Activated CD8-positive, alpha-beta memory T cell treated with anti-CD3 and anti-CD28 coated beads, Interleukin-2, amount 10 ng/mL, durations not matched to agents 7 days and 5 days (primary cell): ENCODE measurements at places on chromosomes 16 and 17.

DNA sequence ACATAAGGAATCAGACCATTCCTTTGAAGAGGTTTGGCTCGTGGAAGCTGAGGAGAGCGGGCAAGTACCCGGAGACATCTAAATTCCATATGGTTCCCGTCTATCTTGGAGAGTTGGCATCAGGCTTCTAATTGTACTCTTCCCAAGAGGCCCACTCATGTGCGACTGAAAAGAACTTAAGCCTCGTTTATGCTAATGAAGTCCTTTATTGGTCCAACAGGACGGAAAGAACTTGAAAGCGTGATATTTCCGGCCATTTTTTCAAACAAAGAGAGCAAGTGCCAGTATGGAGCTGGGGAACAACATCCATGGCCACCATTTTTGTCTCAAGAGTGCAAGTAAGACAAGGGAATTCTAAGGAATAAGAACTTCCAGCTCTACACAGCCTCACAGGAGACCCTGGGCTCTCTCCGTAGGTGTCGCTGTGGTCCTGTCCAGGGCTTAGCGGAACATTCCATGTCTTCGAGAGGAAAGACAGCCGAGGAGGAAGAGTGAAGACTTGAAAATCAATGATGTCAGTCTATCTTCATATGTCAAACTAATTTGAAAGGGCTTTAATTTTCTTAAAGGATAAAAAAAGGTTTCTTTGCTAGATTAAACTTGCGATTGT lies 566.0 kb upstream of the PSMD7 start:
- no peaks in the 10 kb centered on the region for H3K36me3 ChIP-seq
- no peaks in the 10 kb centered on the region for H3K4me1 ChIP-seq
- H3K4me3 ChIP-seq = no peak overlapping the region
- DNase-seq = no peak
- no peaks in the 10 kb centered on the region for H3K27me3 ChIP-seq
- no peak overlapping the region for H3K27ac ChIP-seq

DNA sequence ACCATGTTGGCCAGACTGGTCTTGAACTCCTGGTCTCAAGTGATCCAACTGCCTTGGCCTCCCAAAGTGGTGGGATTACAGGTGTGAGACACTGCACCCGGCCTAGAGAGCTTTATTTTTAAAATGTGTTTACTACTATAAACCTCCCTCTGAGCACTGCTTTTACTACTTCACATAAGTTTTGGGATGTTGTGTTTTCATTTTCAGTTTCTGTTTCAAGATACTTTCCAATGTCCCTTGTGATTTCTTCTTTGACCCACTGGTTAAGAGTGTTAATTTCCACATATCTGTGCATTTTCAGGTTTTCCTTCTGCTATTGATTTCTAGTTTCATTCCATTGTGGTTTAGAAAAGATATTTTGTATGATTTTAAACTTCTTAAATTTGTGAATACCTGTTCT lies 74.4 kb downstream of the NETO2 start:
- H3K4me1 ChIP-seq = peaks cover 16% of the 10 kb centered on the region
- H3K27me3 ChIP-seq = peaks cover 4% of the 10 kb centered on the region
- H3K4me3 ChIP-seq = peak overlapping the region; percentile 7
- H3K27ac ChIP-seq = peak overlapping the region; percentile 16
- peaks cover 6% of the 10 kb centered on the region for H3K36me3 ChIP-seq

- peaks cover 80% of the 10 kb centered on the region for H3K4me1 ChIP-seq
- H3K27me3 ChIP-seq = peaks cover 12% of the 10 kb centered on the region
- no peak overlapping the region for H3K4me3 ChIP-seq
- DNase-seq = no peak
Measured at GRCh38 chr17:40538019-40538935, 27.0 kb downstream of the CCR7 start.

DNA sequence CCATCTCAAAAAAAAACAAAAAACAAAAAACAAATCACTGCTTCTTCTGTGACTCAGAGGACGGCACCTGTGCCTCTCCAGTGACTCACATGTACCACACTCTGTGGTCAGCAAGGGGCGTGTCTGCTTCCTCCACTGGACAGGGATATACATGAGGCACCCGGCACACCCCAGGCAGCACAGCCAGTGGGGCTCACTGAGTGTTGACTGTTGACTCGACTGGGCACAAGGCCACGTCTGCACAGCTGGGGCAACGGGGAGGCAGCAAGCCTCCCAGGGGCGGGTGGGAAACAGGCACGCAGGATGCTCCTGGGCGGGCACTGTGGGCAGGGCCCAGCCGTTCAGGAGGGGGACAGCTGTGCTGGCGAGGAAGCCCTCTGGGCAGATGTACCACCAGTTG lies 64.1 kb downstream of the TIMM22 start:
- peak; percentile 72 for DNase-seq
- H3K4me3 ChIP-seq = no peak overlapping the region
- no peaks in the 10 kb centered on the region for H3K27me3 ChIP-seq
- peaks cover 37% of the 10 kb centered on the region for H3K36me3 ChIP-seq
- H3K27ac ChIP-seq = no peak overlapping the region
